ELF-1 (cell line): ENCODE measurements at places on chromosomes 16 and 17.

DNA sequence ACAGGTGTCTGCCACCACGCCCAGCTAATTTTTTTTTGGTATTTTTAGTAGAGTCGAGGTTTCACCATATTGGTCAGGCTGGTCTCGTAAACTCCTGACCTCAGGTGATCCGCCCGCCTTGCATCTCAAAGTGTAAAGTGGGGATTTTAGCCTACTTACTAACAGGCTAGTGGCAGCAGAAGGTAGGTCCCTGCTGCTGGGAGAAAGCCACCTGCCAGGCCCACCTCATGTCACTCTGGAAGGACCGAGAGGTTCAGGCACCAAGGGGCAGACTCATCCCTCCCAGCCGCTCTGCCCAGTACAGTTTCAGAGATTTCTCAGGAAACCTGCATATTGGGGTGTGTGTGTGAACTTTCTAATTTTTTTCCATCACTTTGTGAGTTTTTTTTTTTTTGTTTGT lies 2.1 kb upstream of the RCVRN start:
- DNase-seq = no peak

- no peak for DNase-seq
Observed at GRCh38 chr17:40404003-40404402, 13.7 kb downstream of the TOP2A start.

DNA sequence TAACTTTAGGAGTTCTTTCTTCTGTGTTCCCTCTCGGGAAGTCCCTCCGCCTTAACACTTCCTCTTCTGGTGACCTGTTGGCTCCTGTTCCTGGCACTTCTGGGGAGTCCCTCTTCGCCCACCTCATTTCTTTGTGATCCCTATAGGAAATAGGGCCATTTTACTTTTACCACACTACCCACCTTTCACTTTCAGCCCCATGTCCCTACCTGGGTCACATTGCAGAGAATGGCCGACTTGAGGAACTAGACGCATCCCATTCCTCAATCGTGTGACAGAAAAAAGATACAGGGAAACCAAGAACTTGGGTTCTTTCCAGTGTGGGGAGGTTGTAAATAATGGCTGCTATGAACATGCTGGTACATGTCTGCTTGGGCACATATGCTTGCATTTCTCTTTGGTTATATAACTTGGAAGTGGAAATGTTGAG lies 6.6 kb downstream of the IL21R start:
- DNase-seq = no peak

- DNase-seq = no peak
Observed at GRCh38 chr16:3274490-3274889, 8.8 kb upstream of the ZNF263 start.

- DNase-seq = peak; percentile 66
Observed at GRCh38 chr17:12296209-12296625, 275.5 kb downstream of the MAP2K4 start.

DNA sequence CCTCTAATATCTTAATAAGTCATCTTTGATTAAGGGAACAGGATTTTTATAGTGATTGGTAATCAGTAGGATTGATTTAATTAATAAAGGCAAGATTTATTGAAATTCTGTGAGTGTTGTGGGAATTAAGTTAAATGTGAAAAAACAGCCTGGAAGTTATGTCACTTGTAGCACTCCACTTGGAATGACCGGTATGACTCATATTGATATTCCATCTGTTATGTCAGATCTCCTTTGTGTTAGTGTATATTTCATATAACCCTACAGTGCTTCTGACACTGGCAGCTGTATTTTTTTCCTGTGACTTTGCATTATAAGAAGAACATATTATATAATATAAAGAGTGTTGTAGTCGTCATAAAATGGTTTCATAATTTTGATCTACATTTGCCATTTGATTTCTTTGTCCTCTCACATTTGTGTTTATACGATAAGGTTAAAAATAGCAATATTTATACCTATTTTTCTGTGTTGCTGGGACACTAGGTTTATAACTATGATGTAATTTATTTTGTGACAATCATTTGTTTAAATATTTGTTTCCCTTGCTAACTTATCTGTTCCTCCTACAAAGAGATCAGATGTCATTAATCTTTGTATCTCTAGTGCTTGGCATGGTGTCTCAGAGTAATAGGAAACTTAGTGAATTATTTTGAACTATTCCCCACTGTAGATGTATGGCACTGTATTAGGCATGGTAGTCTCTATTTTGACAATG lies 249.0 kb downstream of the BCAS3 start:
- DNase-seq = no peak

- no peak for DNase-seq
Observed at GRCh38 chr16:15703029-15703736, 53.1 kb downstream of the NDE1 start.

GRCh38 chr17:29710520-29710884 lies 87.8 kb upstream of the CORO6 start:
- no peak for DNase-seq

GRCh38 chr16:11097787-11098167 lies 153.4 kb downstream of the CLEC16A start:
- no peak for DNase-seq

DNA sequence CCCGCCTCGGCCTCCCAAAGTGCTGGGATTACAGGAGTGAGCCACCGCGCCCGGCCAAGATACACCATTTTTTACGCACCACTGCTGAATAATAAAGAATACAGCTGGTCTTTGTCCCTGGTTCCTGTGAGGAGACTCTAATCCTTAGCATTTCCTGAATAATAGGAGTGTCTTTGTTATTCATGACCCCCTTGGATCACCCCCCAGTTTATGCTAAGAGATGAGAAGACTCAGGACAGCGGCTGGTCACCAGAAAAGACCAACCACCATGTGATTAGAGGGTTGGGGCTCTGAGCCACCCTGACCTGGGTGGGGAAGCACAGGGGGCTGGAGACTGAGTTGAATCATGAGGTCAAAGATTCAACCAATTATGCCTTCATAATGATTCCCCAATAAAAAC lies 17.3 kb downstream of the PHLPP2 start:
- DNase-seq = peak; percentile 29
